ENCODE measurements at places on chromosomes 12 and 14. TPM values are rescaled to one million over a fixed set of nuclear protein-coding genes. Genes with fewer than 3 reads are reported as not detected.

GRCh38 chr12:49331380-49332222, 5.4 kb downstream of the C1QL4 start:
- H3K4me1 ChIP-seq: peaks cover 14% of the 10 kb centered on the region
- H3K4me3 ChIP-seq: no peak overlapping the region
- peaks cover 44% of the 10 kb centered on the region for H3K27me3 ChIP-seq
- H3K27ac ChIP-seq: no peak overlapping the region
- DNase-seq: peak; percentile 76
- H3K36me3 ChIP-seq: no peaks in the 10 kb centered on the region

DNA sequence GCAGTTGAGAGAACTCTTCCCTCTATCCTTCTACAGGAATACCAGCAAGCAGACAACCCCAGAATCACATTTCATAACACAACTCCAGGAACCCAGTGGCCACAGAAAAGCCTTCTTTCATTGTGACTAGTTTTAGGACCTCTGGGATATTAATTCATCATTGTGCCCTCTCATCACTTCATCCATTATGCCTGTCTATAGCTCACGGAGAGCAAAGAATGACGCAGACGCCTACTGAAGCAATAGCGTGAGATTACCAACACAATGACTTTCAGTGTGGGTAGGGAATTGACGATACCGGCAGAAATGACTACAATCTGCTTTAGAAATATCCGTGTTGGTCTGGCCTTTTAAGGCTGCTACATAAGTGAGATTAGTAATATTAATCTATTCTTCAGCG, 158.1 kb upstream of the FOXG1 start:
- H3K36me3 ChIP-seq: no peaks in the 10 kb centered on the region
- no peak overlapping the region for H3K4me3 ChIP-seq

GRCh38 chr12:124501112-124501561, 66.3 kb downstream of the NCOR2 start:
- no peaks in the 10 kb centered on the region for H3K36me3 ChIP-seq
- H3K27ac ChIP-seq: peak overlapping the region; percentile 67
- H3K4me1 ChIP-seq: peaks cover 88% of the 10 kb centered on the region
- DNase-seq: no peak

DNA sequence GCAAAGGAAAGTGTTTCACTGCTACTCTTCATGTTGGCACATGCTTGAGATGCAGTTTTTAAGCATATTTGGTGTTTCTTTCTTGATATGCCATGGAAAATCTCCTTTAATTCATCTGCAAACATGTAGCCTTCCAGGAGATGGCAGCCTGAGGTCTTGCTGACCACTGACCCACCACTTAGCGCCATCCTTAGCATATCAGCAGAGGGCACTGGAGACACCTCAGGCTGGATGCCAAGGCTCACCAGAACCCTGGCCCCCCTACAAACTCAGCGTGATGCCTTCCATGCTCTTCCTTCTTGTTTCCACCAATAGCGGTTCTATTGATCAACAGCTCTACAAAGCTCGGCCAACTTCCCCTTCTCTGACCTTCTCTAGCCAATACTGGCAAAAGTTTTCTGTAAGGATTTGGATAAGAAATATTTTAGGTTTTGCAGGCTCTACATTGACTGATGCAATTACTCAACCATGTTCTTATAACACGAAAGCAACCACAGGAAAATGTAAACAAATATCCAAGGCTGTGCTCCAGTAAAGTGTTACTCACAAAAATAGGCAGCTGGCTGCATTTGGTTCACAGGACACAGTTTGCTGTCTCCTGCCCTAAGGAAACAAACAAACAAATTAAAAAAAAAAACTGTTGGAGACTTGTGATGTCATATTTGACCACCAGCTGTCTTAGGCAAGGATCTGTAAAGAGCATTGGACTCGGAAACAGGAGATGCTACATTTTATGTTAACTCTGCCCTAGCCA, 209.7 kb downstream of the SLC15A4 start:
- no peaks in the 10 kb centered on the region for H3K4me1 ChIP-seq
- no peak for DNase-seq

GRCh38 chr12:102415515-102415914, 64.8 kb downstream of the IGF1 start:
- no peaks in the 10 kb centered on the region for H3K4me1 ChIP-seq
- no peak overlapping the region for H3K27ac ChIP-seq
- H3K27me3 ChIP-seq: no peaks in the 10 kb centered on the region
- no peak for DNase-seq
- H3K36me3 ChIP-seq: no peaks in the 10 kb centered on the region

DNA sequence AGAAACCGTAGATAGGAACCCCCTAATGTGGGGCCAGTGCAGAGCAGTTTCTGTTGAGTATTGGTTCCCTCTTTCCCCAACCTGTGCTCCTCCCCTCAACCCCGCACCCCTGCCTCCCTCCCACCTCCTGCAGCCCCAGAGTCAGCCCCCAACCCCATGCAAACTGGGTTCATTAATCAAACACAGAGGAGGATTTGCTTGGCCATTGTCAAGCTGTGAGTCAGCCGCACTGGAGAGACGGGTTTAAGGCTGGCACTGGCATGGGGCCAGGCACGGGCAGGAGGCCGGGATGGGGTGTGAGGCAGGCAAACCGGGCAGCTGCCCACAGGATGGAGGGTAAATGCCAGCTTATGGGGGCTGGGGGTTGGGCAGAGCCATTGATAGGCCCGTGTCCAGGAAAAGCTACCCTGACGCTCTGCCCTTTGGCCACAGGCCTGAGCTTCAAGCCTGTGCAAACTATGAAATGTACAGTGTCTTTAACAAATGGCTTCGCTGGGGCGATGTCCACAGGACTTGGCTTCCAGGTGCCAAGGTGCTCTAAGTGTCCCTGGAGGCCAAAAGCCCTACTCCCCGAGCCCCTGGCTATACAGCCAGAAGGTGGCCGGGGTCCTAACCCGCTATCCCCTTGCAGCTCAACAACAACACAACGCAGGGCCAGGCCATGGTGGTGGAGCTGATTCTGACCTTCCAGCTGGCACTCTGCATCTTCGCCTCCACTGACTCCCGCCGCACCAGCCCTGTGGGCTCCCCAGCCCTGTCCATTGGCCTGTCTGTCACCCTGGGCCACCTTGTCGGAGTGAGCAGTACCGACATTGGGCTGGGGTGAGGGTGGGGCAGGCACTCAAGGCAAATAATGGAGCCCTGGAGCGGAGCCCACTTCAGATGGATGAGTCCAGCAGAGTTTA, 1.4 kb downstream of the AQP5 start:
- H3K4me3 ChIP-seq: no peak overlapping the region
- DNase-seq: peak; percentile 84
- peaks cover 23% of the 10 kb centered on the region for H3K4me1 ChIP-seq
- H3K27me3 ChIP-seq: peaks cover 44% of the 10 kb centered on the region
- no peaks in the 10 kb centered on the region for H3K36me3 ChIP-seq

- H3K4me3 ChIP-seq: no peak overlapping the region
- H3K27me3 ChIP-seq: no peaks in the 10 kb centered on the region
- H3K27ac ChIP-seq: peak overlapping the region; percentile 22
- peaks cover 14% of the 10 kb centered on the region for H3K36me3 ChIP-seq
- peaks cover 21% of the 10 kb centered on the region for H3K4me1 ChIP-seq
Measured at GRCh38 chr12:94290353-94290752, 142.0 kb downstream of the PLXNC1 start.

Gene CAPZA3
- not detected for total RNA-seq

- DNase-seq: no peak
- no peaks in the 10 kb centered on the region for H3K27me3 ChIP-seq
- peaks cover 88% of the 10 kb centered on the region for H3K36me3 ChIP-seq
- peaks cover 16% of the 10 kb centered on the region for H3K4me1 ChIP-seq
- no peak overlapping the region for H3K4me3 ChIP-seq
Measured at GRCh38 chr12:112190231-112191025, 65.1 kb downstream of the TRAFD1 start.
